Naive thymus-derived CD8-positive, alpha-beta T cell (primary cell): ENCODE measurements at places on chromosomes 4 and X.

- DNase-seq = no peak
These were observed 67.6 kb downstream of the ENPEP start for GRCh38 chr4:110543577-110543976.

DNA sequence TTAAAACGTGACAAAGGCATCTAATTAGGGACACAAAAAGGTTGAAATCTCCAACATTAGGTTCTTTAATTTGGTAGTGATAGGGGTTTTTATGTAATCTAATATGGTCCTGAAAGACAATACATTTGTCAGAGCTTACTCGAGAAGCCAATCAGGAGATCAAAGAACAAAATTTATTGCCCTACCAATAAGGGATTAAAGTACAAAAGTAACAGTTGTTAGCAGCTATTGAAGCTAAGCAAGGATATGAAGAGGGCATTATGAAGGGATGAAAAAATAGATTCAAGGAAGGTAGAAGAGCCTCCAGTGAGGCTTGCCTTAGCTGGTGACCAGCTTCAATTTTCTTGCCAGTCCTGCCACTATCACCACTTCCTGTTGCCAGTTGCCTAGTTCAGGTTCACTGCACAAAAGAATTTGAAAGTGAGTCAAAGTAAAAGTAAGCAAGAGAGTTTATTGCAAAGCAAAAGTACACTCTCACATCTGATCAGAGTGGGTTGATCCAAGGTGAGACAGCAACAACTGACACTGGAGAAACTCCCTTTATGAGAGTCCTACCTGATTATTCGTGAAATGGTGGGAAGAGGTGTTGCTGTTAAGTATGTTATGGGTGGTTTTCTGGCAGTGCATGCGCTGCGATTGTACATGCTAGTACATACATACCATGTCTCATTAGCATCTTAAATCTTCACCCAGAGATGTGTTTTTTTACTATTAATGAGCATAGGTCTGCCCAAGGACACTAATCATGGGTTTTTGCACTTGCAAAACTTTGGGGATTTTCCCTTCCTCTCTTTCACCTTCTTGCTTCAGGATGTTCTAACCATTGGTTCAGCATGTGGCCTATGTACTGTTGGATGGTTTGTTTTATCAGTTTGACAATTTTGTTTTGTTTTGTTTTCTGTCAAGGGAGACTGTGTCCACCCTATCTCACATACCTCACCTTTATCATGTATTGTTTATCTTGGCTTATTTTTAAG is 263.2 kb upstream of the ITM2A start:
- no peak for DNase-seq

DNA sequence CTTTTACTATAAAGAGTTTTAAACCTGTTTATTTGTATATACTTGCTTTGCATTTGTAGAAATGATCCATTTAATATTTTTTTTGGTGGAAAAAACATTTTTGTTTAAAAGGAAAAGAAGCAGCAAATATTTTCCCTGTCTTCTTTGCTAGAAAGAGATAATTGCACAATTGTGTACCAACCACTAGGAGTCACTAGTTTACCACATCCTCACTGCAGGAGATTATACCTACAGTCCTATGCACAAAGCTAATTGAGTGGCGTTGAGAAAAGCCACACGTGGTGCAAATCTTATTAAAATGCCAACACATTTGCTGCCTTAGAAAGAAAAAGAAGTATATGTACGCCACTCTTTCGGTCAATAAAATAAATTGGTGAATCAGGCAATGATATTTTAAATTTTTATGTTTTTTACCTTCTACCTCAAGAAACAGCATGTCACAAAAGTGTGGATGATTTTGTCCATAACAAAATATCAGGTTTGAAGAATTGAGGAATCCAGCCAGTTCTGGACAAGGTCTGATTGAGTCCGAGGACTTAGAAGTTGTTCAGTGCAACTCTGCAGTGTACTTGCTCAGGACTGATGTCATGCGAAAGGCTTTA is 102.9 kb downstream of the GRXCR1 start:
- DNase-seq = no peak

GRCh38 chr4:110085131-110085530 is 113.3 kb downstream of the ELOVL6 start:
- DNase-seq = no peak

DNA sequence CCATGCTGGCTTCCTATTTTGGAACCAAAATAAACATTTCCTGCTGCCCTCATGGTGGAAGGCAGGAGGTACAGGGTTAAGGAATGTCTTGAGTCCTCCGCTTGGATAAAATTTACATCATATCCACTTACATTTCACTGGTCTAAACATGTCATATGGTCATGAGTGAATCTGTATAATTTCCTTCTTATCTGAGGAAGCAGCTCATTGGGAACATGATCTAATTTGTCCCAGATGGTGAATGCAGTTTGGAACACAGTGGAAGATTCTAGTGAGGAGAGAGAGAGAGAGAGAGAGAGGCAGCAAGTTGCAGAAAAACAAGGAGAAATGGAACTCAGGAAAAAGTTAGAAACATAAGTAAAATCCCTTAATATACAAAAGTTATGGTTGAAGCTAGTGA is 46.8 kb downstream of the MXRA5 start:
- no peak for DNase-seq

GRCh38 chr4:47882228-47882627 is 32.2 kb downstream of the NFXL1 start:
- DNase-seq = no peak
